ENCODE measurements at places on chromosomes 1 and 21.

- no peak for DNase-seq
Measured at GRCh38 chr1:67429011-67429527, 1.1 kb downstream of the SERBP1 start.

DNA sequence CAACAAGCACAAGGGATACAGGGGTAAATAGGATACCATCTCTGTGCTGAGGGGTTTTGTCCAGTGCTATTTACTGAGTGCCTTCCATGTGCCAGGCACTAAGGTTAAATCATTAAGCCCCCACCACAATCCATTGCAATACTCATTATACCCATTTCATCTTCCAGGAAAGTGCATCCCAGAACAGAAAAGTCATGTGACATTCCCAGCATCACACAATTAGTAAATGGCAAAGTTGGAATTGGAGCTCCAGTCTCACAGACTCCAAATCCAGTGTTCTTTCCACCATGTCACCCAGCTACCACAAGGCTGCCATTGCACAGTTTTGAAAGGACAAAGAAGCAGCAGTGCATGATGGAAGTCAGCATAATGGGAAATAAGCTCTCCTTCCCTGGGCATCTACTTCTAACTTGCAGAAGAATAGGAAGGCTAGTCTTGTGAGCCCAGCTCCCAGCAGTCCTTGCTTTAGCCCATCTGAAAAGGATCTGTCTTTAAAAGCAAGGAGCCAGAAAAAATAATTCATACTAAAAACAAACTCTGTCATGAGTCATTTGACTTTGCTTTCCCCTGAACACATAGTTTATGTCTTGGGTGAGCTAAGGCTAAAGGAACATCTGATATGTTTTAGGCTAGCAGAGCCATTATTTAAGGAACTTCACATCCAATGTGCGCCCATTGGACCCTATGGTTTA, 111.4 kb upstream of the HOOK1 start:
- no peak for DNase-seq

- peak; percentile 28 for DNase-seq
Measured at GRCh38 chr1:24032981-24033380, 52.9 kb upstream of the SRSF10 start.

GRCh38 chr1:159443066-159443750, 3.7 kb downstream of the OR10J1 start:
- no peak for DNase-seq

DNA sequence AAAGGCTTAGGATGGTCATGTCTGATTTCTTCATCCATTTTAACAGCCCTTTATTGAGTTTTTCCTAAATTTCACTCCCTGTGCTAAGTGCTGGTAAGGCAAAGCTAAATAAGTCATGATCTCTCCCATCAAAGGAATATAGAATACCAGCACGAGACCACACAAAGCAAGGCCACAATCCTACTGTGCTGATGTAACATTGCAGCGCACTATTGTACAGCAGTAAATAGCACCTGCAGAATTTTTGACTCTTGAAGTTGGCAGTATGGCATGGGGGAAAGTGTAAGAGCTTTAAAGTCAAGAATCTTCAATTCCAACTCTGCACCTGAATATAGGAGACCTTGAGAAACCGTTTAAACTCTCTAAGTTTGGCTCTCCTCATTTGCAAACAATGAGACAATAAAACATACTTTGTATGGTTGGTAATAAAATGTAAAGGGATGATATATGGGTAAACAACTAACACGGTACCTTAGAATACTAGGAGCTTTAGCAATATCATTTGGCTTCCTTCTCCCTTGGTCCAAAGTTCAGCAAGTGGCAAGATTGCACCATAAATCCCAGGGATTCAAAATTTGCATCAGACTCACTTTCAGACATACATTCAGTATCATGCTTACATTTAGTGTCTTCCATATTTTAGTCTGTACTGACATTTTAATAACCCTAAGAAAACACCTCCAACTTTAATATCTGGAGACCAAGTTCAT, 132.9 kb upstream of the PRDX6 start:
- no peak for DNase-seq

GRCh38 chr1:246800756-246801155, 76.5 kb downstream of the SCCPDH start:
- DNase-seq: no peak

DNA sequence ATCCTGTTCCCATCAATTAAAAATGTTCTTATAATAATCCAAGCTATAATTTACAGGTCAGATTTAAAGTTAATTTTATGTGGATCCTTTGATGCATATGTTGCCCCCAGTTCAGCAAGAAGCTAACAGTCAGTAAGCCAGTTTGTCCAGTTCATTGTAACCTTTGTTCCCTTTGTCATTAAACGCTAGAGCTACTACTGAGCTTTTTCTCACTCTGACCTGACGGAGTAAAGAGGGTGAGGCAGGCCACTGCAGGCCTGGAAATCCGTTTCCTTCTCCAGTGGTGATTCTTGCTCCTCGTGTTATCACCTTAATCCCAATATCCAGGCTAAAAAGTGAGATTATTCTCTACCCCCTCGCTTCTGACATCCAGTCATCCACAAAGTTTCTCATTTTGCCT, 10.2 kb downstream of the YBX1 start:
- DNase-seq: no peak

DNA sequence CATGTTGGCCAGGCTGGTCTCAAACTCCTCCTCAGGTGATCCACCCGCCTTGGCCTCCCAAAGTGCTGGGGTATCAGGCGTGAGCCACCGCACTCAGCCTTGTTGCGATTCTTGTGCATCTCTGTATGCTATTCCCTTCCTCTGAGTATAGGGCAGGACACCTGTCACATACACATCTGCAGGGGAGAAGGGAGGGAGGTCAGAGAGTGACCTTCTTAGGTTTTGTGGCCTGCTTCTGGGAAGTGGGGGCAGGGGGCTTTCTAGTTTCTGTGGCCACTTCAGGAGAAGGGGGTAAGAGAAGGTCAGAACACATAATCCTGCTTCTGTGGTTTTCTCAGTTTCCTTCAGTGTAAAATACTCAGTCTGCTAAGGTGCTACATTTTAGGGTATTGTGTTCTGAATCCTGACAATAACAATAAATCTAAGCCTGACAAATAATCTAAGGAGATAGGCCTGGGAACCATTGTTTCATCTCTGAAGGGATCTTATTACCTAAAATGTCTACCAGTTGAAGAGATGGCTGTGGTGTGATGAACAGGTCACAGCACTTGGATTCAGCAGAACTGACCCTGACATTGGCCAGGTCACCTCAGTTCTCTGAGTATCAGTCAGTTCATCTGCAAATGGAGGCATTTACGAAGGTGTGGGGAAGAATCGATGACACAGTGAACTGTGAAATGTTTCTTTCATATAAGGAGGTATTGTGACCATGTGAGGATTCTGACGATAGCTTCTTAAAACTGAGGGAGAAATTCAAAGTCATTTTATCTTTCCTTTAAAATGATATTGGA, 212.6 kb upstream of the L1TD1 start:
- no peak for DNase-seq

GRCh38 chr21:41706263-41706639, 60.6 kb downstream of the RIPK4 start:
- no peak for DNase-seq

DNA sequence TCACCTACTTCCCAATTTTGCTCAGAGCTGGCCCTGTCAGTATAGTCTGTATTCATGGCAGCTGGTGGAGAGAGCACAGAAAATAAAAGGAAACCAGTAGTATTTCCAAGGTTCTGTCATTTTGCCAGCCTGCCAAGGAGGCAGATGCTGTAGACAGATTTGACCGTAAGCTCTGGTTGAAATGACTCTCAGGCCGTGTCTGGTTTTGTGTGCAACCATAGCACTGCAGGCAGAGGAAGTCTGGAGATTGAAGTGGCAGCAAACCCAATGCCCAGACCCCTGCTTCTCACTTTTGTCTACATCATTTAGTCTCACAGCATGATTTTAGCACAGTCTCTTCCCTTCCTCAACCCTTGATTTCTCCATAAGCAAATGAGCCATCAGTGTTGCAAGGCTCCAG, 291.7 kb downstream of the PAPPA2 start:
- DNase-seq: no peak

DNA sequence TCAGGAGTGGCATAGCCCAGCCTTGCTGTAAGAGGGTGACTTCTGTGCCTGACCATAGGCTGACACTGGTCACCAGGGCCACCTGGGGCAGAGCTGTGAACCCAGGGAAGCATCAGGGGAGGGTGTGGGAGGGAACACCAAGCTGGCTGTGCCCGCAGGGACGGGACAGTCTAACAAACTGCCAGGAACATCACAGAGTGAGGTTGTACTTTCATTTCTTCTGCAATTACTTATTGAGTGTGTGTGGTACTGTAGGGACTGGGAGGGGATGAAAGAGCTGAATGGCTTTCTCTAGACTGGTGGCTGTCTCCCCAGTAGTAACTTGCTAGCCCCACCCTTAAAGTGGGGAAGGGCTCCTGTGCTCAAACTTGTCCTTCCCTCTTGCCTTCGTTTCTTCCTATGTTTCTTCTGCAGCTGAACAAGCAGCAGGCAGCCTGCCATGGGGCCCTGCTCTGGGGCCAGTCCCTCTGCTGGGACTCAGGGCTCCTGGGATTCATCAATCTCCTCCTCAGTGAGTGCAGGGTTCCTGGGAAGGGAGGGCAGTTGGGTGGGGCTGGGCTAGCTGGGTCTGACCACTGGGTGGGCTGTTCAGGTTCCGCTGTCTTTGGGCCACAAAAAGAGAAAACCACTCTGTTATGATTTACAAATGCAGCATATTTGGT, 39.7 kb upstream of the ETV3 start:
- DNase-seq: no peak

DNA sequence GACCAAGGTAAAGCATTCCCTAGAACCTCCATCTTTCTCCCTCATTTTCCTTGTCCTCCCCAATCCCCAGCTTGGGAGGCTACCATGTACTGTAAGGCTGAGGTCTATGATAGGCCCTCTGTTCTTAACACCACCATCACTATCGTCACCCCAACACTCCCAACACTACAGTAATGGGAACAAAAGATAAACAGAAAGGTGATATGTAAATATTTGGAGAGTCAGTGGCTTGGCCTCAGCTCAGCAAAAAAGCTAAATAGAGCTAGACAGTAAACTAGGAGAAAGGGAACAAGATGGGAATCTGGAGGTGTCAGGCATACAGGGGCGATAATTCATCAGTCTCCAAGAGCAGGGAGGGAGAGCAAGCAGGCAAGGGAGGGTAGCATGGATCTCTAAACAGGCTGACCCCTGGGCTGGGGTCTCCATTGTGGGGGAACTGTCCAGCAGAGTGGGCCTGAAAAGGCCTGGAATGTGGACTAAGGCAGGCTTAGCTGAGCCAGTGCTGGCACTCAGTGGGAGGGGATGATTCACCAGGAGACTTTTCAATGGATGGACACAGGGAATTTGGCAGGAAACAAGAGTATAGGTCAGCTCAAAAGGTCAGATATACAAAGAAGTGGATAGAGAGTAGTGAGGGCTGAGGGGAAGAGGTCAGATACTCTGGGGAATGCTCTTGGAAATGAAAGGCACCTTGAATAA, 6.7 kb downstream of the WNT2B start:
- DNase-seq: no peak

DNA sequence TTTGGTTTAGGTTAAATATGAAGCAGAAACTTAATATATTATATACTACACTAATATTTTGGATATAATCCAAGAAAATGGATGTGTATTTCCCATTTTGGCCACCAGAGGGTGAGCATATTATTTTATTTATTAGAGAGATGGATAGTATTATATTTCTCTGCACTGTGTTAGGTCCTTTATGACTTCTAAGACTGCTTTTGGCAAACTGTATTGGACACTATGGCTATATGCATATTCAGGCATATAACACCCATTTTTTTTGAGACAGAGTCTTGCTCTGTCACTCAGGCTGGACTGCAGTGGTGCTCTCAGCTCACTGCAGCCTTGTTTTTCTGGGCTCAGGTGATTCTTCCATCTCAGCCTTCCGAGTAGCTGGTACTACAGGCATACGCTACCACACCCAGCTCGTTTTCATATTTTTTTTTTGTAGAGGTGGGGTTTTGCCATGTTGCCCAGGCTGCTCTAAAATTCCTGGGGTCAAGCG, 17.8 kb upstream of the PGM1 start:
- DNase-seq: no peak

DNA sequence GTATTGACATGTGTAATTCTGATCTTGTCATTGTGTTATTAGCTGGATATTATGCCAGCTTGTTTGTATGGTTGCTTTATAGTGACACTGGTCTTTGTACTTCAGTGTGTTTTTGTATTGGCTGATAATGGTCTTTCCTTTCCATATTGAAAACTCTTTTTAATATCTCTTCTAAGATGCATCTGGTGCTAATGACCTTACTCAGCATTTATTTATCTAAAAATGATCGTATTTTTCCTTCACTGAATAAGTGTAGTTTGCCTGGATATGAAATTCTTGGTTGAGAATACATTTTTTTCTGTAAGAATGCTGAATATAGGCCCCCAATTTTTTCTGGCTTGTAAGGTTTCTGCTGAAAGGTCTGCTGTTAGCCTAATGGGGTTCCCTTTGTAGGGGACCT, 465.5 kb upstream of the TMPRSS15 start:
- DNase-seq: no peak

DNA sequence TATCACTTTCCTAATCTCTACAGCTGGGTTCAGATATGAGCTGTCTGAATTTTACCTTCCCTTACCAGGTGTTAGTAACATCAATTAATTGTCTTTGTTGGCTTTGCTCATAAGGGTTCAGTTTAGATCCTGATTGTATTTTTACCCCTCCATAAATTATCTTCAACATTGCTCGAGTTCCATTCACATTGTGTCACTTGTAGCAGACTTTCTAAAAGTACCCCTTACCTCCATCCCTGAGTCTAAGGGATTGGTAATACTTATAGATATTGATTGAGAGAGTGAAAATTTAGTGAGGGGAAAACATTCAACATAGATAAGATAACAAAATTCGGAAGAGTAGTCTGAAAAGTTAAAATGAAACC, 7.3 kb downstream of the RASAL2 start:
- no peak for DNase-seq

DNA sequence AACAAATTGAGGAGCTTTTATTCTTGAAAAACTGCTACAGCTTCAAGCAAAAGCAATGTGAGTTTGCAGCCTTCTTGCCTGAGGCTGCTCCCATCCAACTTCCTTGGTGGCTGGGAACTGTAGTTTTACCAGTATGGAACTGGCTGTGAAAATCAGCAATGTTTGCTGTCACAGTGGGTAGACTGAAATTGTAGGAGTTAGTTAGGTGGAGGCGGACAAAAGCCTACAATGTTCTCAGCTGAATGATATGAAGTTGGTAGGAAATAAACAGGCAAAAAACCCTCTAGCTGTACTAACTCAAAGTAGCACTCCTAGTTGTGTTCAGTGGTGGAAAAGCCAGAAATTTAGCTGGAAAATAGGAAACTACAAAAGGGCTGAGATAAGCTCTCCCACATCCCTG, 18.5 kb downstream of the HAX1 start:
- no peak for DNase-seq

All from GM06990 (cell line).